Naive thymus-derived CD4-positive, alpha-beta T cell (primary cell): ENCODE measurements at places on chromosomes 11 and 22. TPM values are rescaled to one million over a fixed set of nuclear protein-coding genes. Genes with fewer than 3 reads are reported as not detected.

DNA sequence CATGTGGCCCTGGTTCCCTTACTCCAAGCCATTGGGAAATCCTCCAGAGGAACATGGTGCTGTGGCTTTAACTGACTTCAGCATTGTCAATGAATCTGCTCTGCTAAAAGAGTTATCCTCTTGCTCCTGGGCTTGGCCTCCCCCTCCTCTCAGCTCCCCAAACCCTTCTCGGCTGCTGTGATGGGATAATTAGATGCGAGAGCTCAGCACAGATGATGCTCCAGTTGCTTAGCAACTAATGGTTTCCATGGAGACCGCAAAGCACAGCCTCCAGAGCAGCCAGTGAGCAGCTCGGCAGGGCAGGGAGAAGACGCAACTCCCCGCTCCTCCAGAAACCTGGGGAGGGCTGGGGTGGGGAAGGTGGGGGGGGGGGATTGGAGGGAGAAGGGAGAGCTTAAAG lies 2.8 kb upstream of the UPK2 start:
- no peak overlapping the region for H3K4me3 ChIP-seq
- H3K27me3 ChIP-seq, result no peaks in the 10 kb centered on the region
- no peak overlapping the region for H3K27ac ChIP-seq
- no peaks in the 10 kb centered on the region for H3K4me1 ChIP-seq
- no peaks in the 10 kb centered on the region for H3K36me3 ChIP-seq

The RFPL2 gene
- total RNA-seq, result 0.51 TPM

The HOATZ gene
- total RNA-seq, result not detected in 2 replicates

DNA sequence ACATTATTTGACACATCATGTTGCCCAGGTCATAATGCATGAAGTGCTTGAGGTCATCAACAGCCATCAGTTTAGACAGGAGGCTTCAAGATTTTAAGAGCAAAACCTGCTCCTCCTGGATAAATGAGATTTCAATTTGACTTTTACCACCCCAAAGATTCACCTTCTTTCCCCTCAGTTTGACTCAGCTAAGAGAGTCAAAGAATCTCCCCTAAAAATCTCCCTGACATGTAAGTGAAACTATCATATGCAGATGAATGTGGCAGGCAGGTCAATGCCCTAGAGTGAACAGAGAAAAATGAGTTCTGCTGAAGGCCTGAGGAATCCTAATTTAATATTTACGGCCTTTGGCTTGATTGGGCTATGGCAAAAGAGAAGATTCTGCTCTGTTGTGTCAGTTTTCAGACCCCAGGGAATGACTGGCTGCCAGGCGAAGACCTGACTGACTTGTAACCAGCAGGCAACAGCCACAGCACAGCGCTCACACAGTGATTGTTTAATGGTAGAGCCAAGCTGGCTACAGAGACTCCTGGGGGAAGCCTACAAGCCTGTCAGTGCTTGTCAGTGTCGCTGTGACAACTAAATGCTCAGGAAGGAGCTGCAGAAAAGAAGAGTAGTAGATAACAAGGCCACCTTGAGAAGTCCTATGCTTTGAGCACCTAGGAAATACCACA lies 491.2 kb upstream of the LRRC4C start:
- H3K27ac ChIP-seq, result no peak overlapping the region
- H3K27me3 ChIP-seq, result no peaks in the 10 kb centered on the region
- no peaks in the 10 kb centered on the region for H3K36me3 ChIP-seq
- H3K4me1 ChIP-seq, result no peaks in the 10 kb centered on the region
- H3K4me3 ChIP-seq, result no peak overlapping the region
- DNase-seq, result no peak

The TSSC4 gene
- total RNA-seq, result 43.6 TPM
